ENCODE measurements at places on chromosomes 7 and 10.
A peak's percentile ranks its signal among the peaks of the same experiment; 100 is the strongest.

DNA sequence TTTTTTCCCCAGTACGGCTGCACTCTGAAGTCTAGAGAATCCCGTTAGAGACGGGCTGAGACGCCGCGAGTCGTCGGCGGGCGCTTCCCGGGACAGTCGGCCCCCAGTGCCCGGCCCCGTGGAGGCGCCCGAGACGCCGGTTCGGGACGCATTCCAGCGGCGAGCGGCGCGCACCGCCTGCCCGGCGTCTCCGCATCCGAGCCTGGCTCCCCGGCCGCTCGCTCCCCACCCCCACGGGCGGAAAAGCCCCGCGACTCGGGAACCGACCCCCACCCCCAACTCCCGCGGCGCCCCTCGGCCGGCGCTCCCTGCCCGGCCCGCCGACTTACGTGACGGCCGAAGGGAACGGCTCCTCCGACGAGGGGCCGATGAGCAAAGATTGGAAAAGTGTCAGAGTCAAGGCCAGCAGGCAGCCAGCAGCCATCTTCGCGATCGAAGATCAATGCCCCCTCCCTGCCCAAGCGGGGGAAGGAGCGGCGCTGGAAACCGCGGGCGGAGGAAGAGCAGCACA lies 486 bp downstream of the CACNA2D1 start:
- peak; percentile 18 for DNase-seq

DNA sequence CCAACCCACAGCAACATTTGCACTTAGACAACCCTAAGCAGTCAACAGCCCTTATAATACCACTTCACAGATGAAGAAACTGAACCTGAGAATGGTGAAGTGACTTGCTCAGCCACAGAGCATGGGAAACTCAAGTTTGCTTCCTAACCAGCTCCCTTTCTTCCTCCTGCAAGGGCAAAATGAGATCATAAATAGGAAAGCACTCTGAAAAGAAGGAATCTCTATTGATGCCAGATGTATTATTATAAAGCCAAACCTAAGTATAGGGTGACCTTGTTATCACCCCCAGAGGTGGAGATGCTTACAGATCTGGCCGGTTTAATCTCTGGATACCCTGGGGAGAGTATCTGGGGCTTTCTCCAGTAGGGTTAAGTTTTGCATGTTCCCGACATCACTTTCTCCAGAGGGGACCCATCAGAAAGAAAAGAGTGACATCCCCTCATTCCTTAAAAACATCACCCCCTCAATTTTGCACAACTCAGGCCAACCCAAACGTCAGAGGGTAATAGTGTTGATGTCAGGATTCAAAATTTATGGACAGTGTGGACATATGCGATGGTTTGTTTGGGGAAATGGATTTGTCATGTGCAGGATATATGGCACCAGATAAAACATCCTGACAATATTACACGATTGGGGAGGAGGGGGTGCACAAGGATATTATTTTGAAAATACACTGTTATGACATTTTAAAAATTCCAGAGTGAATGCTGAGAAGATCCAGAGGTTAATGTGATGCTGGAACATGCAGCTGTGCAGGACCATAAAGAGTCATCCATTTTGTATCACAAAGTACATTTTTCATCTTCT lies 24.0 kb upstream of the XPNPEP1 start:
- DNase-seq: no peak

- no peak for DNase-seq
These were observed 59.2 kb downstream of the OR13A1 start for GRCh38 chr10:45256246-45256645.

GRCh38 chr7:122046402-122046801 lies 97.6 kb downstream of the AASS start:
- DNase-seq: no peak

DNA sequence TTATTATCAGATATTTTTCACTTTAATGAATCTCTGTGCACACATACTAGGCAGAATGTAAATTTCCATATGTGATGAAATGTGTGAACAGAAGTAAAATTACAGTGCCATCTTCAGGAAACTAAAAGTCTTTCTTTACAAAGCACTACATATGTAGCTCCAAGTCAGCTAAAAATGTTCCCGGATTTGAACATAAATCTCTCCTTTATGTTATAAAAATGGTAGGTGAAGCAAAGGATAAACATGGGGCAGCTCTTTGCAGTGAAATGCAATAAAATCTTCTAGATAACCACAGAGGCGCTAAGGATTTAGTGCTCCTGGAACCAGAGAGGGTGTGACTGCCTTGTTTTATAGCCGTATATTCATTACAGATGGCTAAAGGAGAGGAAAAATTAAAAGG lies 104.9 kb upstream of the C7orf33 start:
- DNase-seq: no peak

All from GM12865 (cell line).